GM13976 (cell line): ENCODE measurements at places on chromosomes 16 and 17.

GRCh38 chr16:56245197-56245596 is 53.9 kb downstream of the GNAO1 start:
- no peak for DNase-seq

DNA sequence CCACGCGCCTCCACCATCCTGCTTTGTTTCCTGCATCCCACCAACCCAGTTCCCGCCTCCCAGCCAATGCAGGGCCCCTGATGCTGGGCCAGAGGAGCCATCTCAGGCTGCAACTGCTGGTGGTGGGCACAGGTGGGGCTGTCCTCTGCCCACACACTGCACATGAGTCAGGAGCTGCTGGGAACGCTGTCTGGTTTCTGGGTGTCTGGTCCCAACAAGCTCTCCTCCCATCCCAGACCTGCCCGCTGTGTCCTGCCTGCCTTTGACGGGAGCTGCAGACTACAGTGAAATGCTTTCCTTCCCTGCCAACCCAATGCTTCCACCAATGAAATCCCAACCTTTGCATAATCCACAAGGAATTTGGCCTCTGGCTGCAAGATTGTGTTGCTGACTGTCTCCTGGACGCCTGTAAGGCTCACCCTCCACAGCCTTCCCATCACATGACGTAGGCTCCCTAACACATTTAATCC is 98.9 kb downstream of the N4BP1 start:
- no peak for DNase-seq

GRCh38 chr16:67233596-67233995 is 6.7 kb downstream of the TMEM208 start:
- no peak for DNase-seq

- DNase-seq, result no peak
Measured at GRCh38 chr16:13041180-13041579, 139.8 kb downstream of the SHISA9 start.

- DNase-seq, result no peak
Measured at GRCh38 chr17:81027591-81028505, 7.1 kb upstream of the BAIAP2 start.

- DNase-seq, result no peak
Measured at GRCh38 chr17:55186937-55187770, 77.6 kb upstream of the HLF start.

DNA sequence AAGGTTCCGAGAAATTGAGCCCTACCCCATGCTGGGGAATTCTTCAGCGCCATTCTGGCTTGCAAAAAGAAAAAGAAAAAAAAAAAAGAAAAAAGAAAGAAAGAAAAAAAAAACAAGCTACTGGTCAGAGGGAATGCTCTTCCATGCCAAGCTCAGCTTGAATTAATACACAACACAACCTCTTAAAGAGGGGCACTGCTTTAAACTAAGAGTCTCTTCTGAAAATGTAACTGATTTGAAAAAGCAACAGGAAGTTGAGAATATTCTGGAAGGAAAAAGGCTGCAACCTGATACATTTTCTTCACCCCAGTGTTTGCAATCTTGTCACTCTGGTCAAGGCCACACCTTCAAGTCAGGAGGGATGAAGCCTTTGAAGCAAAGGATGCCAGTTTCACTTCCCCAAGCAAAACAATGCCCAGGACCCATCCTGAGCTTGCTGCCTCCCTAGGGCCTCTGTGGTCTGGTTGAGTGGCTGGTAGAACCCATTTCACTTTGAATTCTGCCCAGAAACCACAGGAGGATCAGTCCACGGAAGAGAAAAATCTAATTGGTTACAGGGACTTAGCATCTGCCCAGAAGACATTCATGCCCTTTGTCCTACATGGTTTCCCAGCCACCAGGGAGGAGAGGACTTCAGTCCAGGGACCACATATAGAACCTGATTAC is 389.7 kb downstream of the SOX9 start:
- no peak for DNase-seq

DNA sequence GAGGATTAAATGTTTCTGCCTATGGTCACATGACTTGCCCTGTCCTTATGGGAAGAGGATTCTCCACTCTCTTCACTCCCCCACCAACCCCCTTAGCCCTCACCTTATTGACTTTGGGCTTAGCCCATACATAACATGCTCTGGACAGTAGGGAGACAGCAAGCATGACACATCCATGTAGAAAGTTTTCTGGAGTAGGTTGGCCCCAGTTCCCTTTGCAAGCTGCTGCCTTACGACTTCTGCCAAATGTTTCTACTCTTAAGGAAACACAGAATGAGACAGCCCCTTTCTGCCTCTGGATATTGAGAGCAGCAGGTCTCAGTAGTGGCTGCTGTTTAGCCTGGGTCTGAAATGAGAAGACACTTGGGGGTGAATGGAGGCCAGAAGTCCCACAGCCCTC is 282.2 kb downstream of the MAP2K6 start:
- DNase-seq, result no peak

DNA sequence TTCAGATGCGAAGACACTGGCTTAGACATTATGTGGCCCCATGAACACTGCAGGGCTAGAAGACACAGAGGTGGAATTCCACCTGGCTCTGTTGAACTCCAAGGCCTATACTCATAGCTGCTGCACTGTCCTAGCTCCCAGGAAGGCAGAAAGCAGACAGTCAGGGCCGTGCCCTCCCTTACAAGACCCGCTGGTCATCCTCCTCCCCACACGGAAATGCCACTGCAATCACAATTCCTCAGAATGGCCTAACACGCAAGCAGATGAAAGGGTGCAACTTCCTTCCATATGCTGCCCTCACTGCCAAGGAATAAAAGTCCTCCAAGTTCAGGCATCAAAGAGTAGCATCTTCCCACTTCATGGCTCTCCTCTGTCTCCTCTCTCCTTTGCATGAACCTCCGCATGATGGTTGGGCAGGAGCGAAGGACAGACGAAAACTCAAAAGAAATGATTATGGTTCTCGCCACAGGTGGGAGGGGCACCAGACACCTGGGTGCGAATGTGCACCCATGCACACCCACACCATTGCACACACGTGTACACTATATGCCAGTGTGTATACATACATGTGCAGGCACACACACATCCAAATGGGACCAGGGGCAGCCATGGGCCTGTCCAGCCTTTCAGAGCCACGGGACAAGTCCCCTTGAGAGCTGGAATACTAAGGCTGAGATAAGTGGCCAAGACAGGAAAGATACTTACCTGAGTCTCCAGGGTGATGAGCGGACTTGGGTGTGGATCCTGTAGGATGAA is 113.3 kb downstream of the XYLT1 start:
- DNase-seq, result no peak

DNA sequence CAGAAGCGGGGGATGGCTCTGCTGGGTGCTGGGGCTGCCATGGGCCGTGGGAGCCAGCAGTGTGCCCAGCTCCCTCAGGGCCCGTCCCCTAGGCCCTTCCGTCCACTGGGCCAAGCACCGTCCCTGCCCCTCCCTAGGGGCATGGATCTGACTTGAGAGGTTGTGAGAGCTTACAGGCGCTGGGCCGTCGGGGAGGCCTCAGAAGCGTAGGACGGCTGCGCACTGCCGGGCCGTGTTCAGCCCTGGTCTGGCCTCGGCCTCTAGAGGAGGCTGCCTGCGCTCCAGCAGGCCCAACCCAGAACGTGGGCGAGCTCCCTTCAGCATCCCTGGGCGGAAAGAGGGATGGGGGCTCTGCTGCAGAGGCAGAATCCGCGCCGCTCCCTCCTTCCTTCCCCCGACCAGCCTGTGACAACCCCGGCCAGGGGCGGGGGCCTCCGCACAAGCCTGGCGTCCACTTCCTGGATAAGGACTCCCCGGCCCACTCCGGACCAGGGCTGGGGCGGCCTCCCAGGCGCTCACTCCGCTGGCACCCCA is 685 bp upstream of the MPG start:
- DNase-seq, result peak; percentile 83

GRCh38 chr16:85243308-85243707 is 131.0 kb upstream of the CIBAR2 start:
- DNase-seq, result no peak

GRCh38 chr17:42009170-42009569 is 8.1 kb downstream of the DNAJC7 start:
- no peak for DNase-seq

DNA sequence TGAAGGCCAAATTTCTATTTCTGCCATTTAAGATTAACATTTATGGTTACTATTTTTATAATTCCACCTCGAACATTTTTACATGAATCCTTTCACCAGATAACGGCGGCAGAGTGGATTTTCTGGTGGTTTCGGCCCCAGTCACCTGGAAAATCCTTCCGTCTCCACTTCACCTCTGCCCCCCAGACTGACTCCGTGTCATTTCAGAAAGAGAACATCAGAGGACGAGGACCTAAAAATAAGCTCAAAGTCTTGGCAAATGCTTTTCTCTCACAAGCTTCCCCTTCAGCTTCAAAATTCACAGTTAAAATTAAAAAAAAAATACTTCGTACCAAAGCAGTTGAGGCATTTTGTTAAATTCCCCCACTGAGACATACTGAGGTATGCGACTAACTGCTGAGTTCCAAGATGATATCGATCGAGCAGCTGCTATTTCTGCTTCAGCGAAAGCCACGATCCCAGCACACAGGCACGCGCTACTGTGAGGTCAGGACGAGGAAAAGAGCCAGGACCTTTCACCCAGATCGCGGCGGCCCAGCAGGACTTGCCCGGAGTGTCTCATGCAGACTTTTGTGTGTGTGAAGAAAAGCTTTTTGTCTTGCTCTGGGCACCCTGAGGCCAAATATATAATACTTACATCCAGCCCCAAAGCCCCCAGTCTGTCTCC is 36.8 kb downstream of the ASPA start:
- no peak for DNase-seq

DNA sequence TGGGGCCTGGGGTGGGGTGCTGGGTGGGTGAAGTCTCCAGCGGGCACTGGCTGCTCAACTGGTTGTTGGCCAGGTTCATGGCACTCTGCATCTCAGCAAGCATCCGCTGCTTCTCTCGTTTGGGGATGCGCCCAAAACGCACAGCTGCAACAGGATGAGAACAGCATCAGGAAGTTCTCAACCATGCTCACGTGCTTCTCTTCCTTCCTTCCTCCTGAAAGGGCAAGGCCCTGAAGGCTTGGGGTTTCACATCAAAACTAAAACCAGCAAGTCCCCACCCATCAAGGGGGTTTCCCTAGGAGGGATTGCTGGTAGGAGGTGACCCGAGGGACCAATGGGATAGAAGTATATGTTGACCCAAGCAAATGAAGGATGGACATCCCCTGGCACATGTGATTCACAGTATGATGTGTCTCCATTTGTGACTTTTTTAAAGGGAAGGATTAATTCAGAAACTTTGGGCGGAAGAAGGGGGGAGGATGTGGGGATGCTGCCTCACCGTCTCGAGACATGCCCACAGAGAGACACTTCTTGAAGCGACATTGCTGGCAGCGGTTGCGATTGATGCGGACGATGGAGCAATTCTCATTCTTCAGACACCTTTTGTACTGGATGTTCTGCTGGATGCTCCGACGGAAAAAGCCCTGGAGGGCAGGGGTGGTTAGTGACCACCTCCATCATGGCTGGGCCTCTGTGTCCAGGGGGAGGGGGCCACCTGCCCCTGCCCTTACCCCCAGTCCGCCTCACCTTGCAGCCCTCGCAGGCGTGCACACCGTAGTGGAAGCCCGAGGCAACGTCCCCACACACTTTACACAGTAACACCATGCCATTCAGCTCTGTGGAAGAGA is 4.2 kb downstream of the NR1D1 start:
- peak; percentile 95 for DNase-seq

DNA sequence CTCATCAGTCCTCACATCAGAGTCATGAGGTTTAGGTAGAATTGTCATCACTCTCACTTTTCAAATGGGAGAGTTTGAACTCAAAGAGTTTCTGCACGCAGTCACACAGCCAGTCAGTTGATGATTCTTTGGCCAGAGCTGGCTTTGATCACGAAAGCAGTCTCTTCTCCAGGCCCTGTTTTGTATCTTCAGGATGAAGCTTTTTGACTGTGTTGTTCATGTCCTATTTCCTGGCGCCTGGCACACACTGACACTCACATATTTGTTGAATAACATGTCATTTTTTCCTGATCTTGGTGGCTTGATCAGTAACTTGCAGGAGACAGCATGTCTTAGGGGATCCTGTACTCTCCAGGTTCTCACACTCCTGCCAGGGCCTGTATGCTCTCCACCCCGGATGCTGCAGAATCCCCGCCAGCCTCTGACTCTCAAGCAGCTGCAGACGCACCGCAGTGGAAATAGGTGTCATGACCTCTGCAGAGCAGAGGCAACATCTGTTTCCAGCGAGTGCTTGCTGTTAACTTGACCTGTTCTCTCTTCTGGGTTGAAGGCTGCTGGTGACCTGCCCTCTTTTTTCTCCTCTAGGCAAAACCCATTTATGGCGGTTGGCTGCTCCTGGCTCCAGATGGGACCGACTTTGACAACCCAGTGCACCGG is 33.0 kb downstream of the MPRIP start:
- no peak for DNase-seq

GRCh38 chr17:58325976-58326468 is 2.6 kb downstream of the TSPOAP1 start:
- DNase-seq, result no peak

GRCh38 chr17:57034807-57035754 is 50.0 kb upstream of the AKAP1 start:
- DNase-seq, result no peak

- no peak for DNase-seq
Measured at GRCh38 chr17:70206361-70207010, 37.2 kb downstream of the KCNJ2 start.

GRCh38 chr16:649631-650030 is 466 bp downstream of the WDR90 start:
- DNase-seq, result peak; percentile 45

GRCh38 chr17:63442074-63442473 is 4.0 kb downstream of the CYB561 start:
- no peak for DNase-seq

GRCh38 chr17:68657576-68657975 is 56.4 kb upstream of the FAM20A start:
- DNase-seq, result no peak

DNA sequence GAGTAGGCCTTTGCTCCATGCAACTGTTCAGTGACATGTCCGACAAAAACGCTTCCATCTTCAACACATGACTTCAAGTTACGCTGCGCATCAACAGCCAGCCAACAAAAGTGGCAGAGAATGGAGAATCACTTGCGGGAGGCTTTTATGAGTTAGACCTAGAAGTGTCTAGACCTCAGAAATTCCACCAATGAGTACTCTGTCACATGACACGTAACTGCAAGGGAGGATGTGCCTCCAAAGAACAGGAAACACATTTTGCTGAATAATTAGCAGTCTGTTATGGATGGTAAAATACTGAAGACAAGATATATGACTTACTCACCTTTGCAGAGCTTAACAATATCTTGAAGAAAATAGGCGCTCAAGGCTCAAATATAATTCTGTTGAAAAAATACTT is 62.1 kb downstream of the MYO1D start:
- DNase-seq, result no peak
